T-helper 1 cell (primary cell): ENCODE measurements at places on chromosomes 2 and 18.
A peak's percentile ranks its signal among the peaks of the same experiment; 100 is the strongest.

DNA sequence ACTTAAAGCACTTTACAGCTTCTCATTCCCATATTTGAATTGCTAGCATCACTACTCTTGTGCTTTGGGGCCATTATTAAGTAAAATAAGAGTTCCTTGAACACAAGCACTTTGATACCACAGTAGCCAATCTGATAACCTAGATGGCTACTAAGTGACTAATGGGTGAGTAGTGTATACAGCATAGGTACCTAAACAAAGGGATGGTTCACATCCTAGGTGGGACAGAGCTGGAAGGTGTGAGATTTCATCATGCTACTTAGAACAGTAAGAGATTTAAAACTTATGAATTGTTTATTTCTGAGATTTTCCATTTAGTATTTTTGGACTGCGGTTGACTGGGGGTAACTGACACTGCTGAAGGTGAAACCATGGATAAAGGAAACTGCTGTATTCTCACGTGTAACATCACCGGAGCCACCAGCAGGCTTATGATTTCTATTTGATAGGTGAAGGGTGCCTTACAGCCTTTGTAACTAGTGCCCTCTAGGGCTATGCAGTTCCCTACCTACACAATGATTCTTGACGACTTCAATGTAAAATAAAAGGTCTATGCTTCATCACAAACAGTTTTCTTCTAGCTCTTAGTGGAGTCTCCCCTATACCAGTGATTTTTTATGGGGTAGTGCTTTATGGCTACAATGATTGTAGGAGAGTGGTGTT lies 22.1 kb upstream of the CRIM1 start:
- no peak for DNase-seq

- DNase-seq = no peak
These were observed 105.5 kb upstream of the RGPD4 start for GRCh38 chr2:107721178-107721577.

GRCh38 chr2:28752631-28753376 lies 1.2 kb downstream of the PPP1CB start:
- no peak for DNase-seq

GRCh38 chr2:21038403-21039073 lies 5.3 kb downstream of the APOB start:
- DNase-seq = no peak

DNA sequence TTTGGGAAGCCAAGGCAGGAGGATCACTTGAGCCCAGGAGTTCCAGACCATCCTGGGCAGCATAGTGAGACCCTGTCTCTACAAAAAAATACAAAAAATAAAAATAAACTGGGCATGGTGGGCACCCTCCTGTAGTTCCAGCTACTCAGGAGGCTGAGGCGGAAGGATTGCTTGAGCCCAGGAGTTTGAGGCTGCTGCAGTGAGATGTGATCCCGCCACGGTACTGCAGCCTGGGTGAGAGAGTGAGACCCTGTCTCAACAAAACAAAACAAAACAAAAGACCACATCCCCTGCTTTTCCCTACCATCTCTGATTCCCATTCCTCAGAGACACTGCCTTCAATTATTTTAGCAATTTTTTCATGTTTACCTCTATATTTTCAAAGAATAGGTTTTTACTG lies 3.9 kb upstream of the RNF103 start:
- DNase-seq = no peak

GRCh38 chr2:10876394-10876793 lies 35.3 kb upstream of the KCNF1 start:
- DNase-seq = no peak

DNA sequence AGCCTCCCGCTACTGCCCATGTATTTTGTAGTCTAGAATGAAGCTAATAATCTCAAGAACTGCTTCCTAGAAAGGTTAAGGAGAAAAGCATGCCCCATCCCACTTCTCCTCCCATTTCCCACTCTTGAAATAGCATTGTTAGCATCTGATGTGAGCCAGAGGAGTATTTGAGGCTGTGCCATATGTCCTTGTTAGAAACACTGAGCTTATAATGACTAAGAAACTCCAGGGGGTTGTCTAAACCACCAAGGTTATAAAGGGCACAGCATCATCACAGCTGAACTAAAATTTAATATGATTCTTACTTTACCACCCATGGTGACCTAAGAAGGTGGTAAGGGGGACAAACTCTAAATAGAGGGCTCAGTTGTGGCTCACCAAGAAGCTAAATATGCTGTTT lies 16.6 kb downstream of the TSPYL6 start:
- no peak for DNase-seq

DNA sequence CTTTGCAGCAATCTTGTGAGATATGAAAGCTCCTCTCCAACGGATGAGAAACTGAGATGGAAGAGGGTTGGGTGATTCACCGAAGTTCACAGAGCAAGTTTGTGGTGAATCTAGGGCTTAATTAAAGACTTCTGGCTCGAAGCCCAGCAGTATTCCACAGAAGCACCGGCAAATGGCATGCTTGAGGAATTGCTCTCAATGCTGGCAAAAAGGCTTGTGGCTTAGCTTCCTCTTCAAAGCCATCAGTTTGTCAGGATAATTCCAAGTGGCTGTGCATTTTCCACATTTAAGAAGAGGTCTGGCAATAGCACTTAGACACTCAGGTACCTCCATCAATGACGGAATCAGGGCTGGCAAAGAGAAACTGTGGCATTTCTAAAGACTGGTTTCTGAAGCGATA lies 98.7 kb upstream of the SLC66A3 start:
- no peak for DNase-seq

DNA sequence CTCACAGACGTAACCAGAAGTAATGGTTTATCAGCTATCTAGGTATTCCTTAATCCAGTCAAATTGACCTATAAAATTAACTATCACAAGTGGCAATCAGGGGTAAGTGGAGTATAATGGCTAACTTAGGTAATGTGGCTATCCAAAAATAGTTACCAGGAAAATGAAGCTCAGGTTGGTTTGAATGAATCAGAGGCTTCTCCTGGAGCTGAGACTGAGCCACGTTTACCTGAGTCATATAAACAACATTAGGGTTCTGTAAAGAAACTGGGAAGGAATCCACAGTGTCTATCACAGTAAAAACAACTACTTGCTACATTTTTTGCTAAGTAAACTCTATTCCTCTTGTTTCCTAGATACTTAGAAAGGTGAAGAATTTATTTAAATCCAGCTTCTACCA lies 236.0 kb upstream of the SPHKAP start:
- DNase-seq = no peak

GRCh38 chr2:108625186-108625827 lies 91.0 kb downstream of the LIMS1 start:
- no peak for DNase-seq

GRCh38 chr2:71892423-71892730 lies 255.3 kb downstream of the CYP26B1 start:
- DNase-seq = no peak

- no peak for DNase-seq
These were observed 645 bp downstream of the KCTD18 start for GRCh38 chr2:200509235-200509611.

GRCh38 chr2:236101311-236101950 lies 66.8 kb downstream of the GBX2 start:
- DNase-seq = no peak

- DNase-seq = peak; percentile 58
These were observed 43.5 kb downstream of the FBLN7 start for GRCh38 chr2:112181571-112182290.

DNA sequence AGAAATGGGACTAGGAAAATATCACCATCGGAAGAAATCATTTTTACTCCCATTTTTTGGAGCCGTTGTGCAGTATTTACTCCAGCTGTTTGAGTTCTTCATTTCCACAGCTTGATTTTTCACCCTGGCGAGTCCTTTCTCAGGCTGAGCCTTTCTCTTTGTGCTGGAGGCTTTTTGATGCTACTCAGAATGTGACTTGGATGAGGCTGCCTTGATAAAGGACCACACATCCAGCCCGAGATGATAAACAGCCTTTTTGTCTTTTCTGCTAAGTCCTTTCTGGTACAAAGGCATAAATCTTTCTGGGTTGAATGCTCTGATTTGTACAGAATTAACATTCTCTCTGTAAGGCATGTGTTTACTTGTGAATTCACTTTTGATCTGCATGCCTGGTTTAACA lies 17.6 kb upstream of the CTDP1 start:
- DNase-seq = no peak

GRCh38 chr2:207558079-207558491 lies 28.3 kb downstream of the CREB1 start:
- DNase-seq = no peak

- DNase-seq = no peak
These were observed 3.8 kb upstream of the ARID5A start for GRCh38 chr2:96532641-96533291.

- DNase-seq = no peak
These were observed 61.7 kb upstream of the SPTBN1 start for GRCh38 chr2:54394392-54394791.

- peak; percentile 7 for DNase-seq
These were observed 10.4 kb downstream of the HS6ST1 start for GRCh38 chr2:128308284-128308731.

- DNase-seq = no peak
These were observed 234.3 kb downstream of the CALCRL start for GRCh38 chr2:187213798-187214197.

GRCh38 chr2:67036444-67036843 lies 360.7 kb upstream of the ETAA1 start:
- DNase-seq = no peak

- no peak for DNase-seq
These were observed 106.2 kb downstream of the KCTD1 start for GRCh38 chr18:26442126-26442525.

- no peak for DNase-seq
These were observed 78.4 kb downstream of the NAPG start for GRCh38 chr18:10604182-10604581.

DNA sequence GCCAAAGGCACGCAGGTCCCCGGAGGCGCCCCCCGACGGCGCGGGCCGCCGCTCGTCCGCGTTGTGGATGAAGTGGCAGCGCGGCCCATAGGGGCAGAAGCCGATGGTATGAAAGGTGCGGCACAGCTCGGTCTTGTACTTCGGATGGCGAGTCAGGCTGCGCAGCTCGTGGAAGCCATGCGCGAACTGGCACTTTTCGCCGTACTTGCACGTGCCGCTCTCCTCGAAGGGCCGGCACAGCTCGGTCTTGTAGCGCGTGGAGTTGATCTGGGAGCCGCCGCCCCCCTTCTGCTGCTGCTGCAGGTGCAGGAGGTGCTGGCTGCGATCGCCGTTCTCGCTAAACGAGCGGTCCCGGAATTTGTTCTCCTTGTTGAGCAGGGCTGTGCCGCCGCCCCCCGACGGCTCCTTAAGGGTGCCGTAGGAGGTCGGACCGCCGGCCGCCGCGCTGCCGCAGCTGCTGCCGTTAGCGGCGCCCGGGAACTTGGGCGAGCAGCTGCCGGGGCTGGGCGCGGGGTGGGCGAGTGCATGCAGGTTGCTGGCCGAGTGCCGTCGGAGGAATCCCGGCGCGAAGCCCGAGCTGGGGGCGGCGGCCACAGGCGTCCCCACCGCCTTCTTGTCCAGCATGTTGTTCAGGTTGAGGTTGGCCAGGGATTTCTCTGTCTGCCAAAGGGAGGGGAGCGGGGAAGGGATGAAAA lies 1.2 kb downstream of the ZFP36L2 start:
- DNase-seq = peak; percentile 62

DNA sequence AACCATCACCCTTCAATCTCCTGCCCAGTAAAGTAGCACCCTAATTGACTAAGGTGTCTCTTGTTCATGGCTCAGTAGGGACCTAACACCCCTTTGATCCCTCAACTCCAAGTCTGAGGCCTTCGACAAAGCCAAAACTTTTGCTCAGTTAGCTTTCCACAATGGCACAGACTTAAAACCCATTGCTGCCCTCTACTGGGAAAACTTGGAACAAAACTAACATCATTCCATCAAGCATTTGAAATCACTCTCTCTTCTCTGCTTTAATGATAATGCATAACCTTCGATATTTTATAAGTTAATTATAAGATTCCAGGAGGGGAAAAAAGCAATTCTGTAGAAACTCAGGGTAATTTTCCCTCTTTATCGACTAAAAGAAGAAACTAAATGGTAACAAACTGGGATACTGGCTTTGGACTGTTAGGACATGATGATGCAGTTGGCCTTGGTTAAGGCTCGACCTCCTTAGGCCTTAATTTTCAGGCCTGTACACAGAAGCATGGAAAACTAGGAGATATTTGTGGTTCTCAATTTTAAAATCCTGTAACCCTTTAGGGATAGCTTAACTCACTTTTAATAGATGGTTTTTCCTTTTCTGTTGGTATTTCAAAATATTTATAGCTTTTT lies 127.8 kb downstream of the STK39 start:
- DNase-seq = no peak
